Hypothalamus (tissue), 51 donors: ENCODE measurements at places on chromosomes 13 and 19.

- DNase-seq: no peak
These were observed 2.4 kb downstream of the MARK4 start for GRCh38 chr19:45253396-45254027.

- no peak for DNase-seq
These were observed 3.1 kb downstream of the SLC25A15 start for GRCh38 chr13:40792284-40793051.

DNA sequence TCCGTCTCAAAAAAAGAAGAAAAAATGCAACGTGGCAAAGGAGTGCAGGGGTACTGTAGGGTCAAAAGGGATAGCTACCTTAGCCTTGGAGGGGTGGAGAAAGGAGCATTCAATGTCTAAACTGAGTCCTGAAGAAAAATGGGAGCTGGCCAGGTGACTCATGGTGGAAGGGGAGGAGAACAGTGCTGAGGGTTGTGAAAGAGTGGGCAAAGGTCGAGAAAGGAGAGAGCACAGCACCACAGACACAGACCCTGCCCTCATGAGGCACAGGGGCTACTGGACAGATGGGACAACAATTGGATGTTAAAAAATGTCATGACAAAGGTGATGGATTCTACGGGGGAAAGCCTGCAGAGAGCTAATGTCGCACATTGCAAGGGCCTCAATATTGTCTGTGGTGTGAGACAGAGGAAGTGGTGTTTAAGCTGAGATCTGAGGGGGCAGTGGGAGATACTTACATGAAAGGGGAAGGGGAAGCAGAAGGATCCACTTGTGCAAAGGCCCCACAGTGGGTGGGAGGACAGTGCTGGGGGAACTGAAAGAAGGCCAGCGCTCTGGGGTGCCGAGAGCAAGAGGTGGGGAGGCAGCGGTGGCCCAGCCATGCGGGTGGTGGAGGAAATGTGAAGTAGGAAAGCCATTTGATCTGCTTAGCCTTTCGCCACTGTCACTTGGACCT is 42.9 kb upstream of the URAD start:
- no peak for DNase-seq

GRCh38 chr19:6213696-6214641 is 65.8 kb downstream of the MLLT1 start:
- DNase-seq: no peak

DNA sequence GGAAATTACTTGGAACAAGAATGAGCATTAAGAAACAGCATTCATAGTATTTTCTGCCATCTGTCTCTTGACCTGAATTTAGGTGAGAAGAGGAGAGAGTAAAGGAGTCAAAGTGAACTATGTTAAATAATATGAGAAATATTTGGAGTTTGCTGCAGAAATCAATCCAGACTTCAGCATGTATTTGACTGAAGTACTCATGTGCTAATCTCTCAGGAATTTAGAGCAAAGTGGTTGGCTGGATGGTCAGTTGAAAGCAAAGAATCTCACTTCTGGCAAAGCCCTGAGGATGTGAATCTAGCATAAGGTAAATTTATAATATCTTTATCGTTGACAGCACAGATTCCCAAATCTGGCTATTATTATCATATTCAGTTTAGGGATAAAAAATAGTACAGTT is 394.3 kb downstream of the PCDH17 start:
- no peak for DNase-seq

GRCh38 chr13:28494504-28494777 is 487 bp downstream of the FLT1 start:
- DNase-seq: no peak

- DNase-seq: no peak
These were observed 5.7 kb upstream of the LYPD3 start for GRCh38 chr19:43471091-43471490.

- DNase-seq: no peak
These were observed 327.3 kb downstream of the ATP8A2 start for GRCh38 chr13:25699056-25699455.

- no peak for DNase-seq
These were observed 20.6 kb upstream of the GPR183 start for GRCh38 chr13:99327761-99328160.

- no peak for DNase-seq
These were observed 37.1 kb downstream of the TSHZ3 start for GRCh38 chr19:31312009-31312676.

DNA sequence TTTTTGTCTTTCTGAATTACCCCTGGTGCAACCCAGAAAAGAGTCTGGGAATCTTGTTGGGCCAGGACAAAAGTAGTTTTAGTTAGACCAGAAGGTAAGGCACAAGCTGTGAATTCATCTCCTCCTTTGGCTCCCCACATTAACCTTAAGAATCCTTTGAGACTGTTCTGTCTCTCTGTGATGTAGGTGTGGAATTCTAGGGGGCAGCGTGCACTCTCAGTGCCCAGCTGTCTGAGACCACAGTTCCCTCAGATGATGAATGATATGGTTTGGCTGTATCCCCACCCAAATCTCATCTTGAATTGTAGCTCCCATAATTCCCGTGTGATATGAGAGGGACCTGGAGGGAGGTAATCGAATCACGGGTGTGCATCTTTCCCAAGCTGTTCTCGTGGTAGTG is 43.9 kb downstream of the ZNF506 start:
- no peak for DNase-seq

GRCh38 chr13:71828564-71828963 is 38.4 kb downstream of the DACH1 start:
- no peak for DNase-seq

- DNase-seq: peak; percentile 78
These were observed 15.7 kb downstream of the STK11 start for GRCh38 chr19:1220976-1221903.

GRCh38 chr19:45175515-45176345 is 2.3 kb downstream of the TRAPPC6A start:
- DNase-seq: no peak

GRCh38 chr19:4374498-4375163 is 25.7 kb downstream of the SH3GL1 start:
- DNase-seq: no peak

DNA sequence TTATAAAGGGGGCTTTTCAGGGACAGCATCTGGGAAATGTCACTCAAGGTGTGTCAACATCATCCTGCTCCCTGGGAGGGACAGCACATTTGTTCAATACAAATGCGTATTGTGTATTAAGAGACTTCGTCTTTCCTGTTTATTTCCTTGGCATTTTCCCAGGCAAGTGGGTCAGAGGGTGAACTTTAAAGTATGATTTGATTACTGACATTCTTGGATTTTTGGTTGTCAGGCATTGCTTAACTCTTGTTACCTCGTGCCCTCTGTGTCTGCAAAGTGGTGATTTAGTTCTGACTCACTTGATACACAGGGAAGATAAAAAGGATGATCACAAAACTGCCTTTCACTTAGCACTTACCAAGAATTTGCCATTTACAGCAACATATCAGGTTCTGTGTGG is 292.7 kb downstream of the SUCLA2 start:
- DNase-seq: no peak

DNA sequence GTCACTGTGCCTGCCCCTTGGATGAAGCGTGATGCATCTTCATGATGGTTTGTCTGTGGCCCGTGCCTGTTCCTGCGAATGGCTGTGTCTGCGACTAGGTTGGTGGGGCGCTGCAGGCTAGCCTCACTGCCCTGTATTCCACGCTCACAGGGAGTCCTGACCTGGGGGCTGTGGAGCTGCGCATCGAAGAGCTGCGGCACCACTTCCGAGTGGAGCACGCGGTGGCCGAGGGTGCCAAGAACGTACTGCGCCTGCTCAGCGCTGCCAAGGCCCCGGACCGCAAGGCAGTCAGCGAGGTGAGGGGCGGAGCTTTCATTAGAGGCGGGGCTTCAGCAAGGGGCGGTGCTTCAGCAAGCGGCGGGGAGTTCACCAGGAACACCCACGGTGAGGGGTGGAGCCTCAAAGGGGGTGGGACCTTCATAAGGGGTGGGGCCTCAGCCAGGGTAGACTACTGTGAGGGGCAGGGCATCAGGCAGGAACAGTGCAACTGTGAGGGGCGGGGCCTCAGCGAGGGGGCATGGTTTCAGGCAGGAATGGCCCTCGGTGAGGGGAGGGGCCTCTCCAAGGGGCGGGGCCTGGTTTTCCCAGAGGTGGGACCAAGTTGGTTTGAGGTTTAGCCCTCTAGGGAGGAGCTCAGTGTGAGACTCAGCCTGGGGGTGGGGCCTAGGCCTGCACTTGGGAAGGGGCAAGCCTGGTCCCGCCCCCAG is 17.2 kb downstream of the PKN1 start:
- no peak for DNase-seq

DNA sequence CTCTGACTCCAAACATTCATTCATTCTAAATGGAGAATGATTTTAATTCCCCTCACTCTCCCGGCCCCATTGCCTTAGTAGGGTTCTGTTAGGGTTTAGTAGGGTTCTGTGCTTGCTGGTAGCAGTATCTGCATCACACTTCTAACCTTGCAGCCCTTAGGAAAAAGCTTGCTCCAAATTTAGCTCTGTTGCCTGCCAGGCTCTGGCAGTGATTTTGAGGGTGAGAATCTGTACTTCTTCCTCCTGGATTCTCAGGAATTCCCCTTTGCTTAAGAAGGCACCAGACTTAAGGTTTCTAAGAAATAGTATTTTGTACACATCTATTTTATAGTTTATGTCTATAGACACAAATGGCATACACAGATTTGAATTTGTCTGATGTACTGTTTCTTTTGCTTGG is 14.7 kb downstream of the B3GLCT start:
- DNase-seq: no peak

GRCh38 chr13:37701972-37702371 is 103.4 kb upstream of the POSTN start:
- DNase-seq: no peak

DNA sequence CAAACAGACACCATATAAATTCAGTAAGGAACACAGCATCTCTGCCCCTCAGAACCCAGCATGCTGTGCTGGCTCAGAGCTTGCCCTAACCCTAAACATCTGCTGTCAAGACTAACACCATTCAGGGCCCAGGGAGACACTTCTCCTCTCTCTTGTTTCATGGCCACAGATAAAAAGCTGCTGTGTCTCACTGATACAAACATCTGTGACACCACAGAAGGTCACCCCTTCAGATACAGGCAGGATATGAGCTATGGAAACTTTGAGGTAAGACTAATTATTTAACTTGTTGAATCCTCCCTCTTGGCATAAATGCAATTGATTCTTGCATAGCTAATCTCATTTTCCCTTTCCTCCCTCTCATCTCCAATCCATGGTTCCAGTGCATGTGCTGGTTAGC is 61.6 kb upstream of the GPR12 start:
- DNase-seq: no peak

DNA sequence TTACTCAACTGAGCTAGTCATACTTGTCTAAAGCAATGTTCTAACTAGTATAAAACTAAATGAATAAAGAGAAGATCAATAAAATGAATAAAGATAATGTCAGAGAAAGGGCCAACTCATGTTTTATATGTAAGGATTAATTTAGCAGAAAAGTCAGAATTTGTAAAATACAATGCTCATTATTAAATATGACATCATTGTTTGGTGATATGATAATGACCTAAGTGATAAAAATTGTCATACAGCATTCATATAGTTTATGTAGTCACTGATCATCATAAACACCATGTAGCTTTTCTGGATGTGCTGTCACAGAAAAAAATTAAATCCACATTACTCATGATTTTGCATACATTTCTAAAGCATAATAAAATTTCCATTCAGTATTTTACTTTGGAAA is 3.1 kb upstream of the ATXN8OS start:
- DNase-seq: no peak

DNA sequence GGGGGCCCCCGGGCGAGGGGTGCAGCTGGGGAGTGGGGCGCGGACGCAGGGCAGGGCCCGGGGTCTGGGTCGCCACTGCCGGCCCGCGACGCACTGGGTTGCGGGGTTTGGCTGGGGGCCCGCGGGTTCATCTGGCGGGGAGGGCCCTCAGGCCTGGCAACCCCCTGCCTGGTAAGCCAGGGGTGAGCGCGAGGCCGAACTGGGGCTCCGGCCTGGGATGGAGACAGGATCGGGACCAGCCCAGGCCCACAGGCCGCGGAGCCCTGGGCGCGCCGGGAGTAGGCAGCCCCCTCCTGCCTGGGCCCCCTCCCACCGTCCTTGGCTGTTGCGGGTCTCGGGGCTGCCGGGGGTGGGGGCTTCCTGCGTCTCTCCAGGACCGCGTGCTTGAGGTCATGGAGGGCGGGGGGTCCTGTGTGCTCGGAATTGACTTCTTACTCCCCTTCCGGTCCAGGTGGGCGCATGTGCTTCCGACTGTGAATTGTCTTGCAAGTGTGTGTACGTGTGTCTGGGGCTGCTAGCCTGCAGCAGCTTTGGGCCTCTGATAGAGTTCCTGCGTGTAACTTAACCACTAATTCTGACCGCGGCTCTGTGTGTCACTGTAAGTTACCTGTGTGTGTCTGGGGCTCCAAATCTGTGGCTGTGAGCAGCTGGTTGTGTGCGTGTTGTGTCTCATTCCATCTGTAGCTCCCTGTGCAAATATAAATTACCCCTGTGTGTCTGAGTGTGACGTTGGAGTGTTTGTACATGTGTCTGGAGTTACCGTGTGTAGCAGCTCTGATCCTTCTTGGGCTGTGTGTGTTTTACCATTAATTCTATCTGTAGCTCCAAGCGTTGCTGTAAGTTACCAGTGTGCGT is 751 bp downstream of the GRAMD1A start:
- DNase-seq: no peak

GRCh38 chr13:20482275-20482761 is 43.3 kb downstream of the CRYL1 start:
- DNase-seq: no peak

GRCh38 chr13:50127726-50128291 is 112.6 kb downstream of the KCNRG start:
- DNase-seq: no peak

GRCh38 chr19:6873708-6874431 is 13.5 kb upstream of the ADGRE1 start:
- no peak for DNase-seq

DNA sequence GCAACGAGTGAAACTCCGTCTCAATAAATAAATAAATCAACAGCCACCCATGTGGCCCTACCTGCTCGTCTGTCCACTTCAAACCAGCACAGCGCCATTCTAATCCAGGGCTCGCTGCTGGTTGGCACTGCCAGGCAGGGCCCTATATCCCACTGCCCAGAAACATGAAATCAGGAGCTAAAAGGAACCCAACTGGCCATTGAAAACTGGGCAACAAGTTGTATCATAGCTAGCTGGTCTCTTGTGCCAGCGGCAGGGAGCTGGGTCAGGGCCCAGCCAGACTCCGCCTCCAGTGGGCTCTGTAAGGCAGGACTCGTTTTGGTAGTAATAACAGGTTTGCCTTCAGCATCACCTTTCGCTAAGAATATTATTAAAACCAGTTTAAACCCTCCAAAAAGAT is 39.3 kb downstream of the GGACT start:
- DNase-seq: no peak

- DNase-seq: no peak
These were observed 46.8 kb upstream of the CYP2A7 start for GRCh38 chr19:40928850-40929249.

DNA sequence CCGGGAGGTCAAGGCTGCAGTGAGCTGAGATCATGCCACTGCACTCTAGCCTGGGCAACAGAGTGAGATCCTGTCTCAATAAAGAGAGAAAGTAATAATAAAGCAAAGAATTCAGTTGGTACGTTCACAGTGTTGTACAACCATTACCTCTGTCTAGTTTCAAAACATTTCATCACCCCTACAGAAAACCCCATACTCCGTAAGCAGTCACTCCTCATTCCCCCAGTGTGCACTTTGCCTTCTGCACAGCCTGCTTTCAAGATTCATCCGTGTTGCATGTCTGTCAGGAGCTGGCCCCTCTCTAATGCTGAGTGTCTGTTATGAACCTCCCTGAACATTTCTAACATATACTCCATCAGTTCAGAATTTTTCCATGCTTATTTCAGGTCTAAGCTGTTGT is 9.4 kb downstream of the POLD1 start:
- DNase-seq: no peak

- DNase-seq: peak; percentile 59
These were observed 2.3 kb downstream of the MIDN start for GRCh38 chr19:1250437-1251260.
